Muscle of back (tissue), 13 donors: ENCODE measurements at places on chromosomes 6 and 20.
A peak's percentile ranks its signal among the peaks of the same experiment; 100 is the strongest.

- no peak for DNase-seq
Measured at GRCh38 chr6:69796073-69796641, 653 bp downstream of the LMBRD1 start.

DNA sequence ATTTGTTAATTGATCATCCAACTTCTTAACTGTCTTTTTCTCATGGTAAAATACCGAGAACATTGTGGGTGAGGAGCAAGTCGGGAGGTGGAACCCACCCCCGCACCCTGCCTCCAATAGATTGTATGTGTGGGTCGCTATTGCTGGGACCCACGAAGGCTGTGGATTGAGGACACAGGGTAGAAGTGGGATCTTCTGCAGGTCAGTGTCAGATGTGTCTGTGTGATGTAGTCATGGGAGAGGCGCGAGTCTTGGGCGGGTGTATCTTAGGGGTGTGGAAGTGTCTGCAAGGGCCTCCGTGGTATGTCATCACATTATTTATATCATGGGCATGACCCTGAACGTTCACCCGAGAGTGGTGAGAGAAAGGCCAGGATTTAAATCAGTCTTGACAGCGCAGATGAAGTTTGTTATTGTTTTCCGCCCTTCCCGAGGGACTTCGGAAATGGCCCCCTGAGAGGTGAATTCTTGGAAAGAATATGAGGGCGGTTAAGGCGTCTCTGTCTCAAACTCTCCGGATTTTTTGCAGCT lies 472 bp upstream of the PAQR8 start:
- peak; percentile 13 for DNase-seq

DNA sequence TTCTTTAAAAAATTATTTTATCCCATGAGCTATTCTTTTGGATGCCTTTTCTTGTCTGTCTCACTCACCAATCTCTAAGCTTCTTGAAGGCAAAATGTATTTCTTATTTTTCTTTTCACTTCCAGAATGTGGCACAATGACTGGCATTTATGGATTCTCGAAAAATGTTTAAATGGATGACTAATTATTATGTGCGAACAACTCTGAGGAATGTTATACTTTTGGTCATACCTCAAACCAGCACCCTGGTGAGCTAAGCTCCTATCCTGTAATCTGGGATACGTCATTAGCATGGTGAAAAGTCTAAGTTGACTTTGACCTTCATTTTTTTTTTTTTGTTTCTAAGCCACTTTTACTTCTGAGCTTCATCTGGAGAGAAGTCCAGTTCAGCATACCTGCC lies 214.0 kb upstream of the CEP162 start:
- DNase-seq: no peak

- DNase-seq: no peak
Measured at GRCh38 chr6:108002365-108003221, 44.6 kb upstream of the SEC63 start.

- DNase-seq: no peak
Measured at GRCh38 chr6:13461805-13462204, 25.6 kb downstream of the GFOD1 start.
